ENCODE measurements at places on chromosomes 12 and 14.

DNA sequence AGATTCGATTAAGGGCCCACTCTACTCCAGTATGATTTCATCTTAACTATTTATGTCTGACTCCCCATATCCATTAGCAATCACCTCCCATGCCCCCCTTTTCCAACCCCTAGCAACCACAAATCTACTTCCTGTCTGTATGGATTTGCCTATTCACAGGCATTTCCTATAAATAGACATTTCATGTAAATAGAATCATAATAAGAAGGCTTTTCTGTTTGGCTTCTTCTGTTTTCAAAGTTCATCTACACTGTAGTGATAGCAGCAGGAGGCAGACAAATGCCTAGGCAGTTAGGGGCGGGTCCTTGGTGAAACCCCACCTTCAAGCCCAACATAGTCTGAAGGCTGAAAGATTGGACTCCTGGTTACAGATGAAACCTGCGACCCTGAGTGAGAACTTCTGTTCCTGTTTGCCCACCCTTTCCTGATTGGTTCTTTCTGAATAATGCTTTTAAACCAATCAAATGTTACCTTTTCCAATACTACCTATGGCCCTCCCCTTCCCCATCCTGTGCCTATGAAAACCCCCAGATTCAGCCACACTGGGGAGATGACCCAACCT lies 62.1 kb upstream of the HECTD1 start:
- DNase-seq, result no peak

DNA sequence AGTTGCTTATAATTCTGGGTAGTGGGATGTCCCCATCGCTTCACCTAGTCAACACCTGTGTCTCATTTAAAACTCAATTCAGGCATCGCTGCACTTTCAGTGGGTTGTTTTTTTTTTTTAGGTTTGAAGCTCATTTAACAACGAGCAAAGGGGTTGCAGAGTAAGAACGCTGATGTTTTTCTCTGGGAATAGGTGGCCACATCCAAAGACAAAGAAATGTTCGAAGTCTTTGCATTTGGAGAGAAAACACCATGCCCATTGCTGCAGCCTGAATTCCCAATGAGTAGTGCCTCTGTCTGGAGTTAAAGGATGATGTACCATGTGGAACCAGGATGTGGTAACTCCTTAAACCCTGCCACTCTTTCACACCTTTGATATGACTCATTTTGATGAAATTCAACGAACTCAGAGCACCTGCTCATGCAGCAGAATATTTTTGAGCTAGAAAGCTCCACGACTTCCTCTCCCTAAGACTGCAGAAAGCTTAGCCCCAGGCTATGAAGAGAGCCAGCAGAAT lies 35.1 kb upstream of the BATF start:
- no peak for DNase-seq

- DNase-seq, result no peak
Measured at GRCh38 chr12:27277846-27278260, 33.8 kb downstream of the STK38L start.

- peak; percentile 56 for DNase-seq
Measured at GRCh38 chr14:24988760-24989159, 61.2 kb downstream of the STXBP6 start.

- no peak for DNase-seq
Measured at GRCh38 chr12:12528361-12529270, 34.0 kb downstream of the DUSP16 start.

GRCh38 chr14:43853541-43853940 lies 653.5 kb downstream of the FSCB start:
- no peak for DNase-seq

DNA sequence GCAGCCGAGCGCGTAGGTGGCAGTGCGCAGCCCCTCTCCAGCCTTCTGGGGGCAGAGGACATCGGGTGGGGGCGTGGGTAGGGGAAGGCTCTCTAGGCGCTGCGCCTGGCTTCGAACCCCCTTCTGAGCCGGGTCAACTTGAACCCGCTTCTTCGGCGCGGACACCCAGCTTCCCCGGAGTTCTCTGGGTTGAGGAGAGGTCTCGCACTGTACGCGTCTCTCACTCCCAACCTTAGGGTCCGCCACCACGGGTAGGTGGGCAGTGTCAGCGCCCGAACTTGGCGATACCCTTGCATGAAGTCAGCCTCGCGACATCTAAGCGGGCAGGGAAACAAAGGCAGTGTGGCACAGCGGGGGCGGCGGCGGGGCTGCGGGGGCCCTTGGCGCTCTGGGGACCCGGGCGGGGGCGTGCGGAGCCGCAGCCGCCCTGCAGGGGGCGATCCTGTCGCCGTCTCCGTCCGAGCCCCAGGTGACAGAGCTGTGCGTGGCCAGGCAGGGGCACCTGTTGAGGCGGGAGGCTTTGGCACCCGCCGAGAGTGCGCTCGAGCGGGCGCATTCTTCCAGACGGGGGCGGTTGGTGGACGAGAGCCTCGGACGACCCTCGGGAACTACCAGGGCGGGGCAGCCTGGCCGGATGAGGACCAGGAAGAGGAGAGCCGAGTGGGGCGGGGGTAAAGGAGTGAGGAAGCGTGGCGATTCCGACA lies 1.1 kb downstream of the GALNT16 start:
- DNase-seq, result no peak

GRCh38 chr12:108583991-108584390 lies 13.9 kb downstream of the TMEM119 start:
- no peak for DNase-seq

GRCh38 chr14:42523666-42524065 lies 917.0 kb downstream of the LRFN5 start:
- DNase-seq, result peak; percentile 57

DNA sequence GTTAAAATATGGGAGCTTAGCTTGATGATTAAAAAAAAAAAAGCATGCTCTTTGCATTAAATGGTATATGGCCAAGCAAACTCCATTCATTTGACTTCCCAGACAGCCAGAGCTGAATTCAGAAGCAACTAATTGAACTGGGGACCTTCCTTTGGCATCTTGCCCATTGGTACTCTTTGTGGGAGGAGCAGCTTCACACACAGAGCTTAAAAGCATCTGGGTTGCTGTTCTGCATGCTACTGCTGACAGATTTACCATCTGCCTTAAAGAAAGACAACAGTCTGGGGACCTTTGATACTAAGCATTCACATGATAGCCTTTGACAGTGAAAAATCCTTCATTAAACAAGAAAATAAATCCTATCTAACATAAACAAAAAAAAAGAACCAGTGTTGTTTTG lies 977.9 kb downstream of the TMTC2 start:
- DNase-seq, result no peak
